SK-N-SH treated with all-trans-retinoic acid at 6 μM for 48 hours (cell line): ENCODE measurements at places on chromosomes 1 and 21.

DNA sequence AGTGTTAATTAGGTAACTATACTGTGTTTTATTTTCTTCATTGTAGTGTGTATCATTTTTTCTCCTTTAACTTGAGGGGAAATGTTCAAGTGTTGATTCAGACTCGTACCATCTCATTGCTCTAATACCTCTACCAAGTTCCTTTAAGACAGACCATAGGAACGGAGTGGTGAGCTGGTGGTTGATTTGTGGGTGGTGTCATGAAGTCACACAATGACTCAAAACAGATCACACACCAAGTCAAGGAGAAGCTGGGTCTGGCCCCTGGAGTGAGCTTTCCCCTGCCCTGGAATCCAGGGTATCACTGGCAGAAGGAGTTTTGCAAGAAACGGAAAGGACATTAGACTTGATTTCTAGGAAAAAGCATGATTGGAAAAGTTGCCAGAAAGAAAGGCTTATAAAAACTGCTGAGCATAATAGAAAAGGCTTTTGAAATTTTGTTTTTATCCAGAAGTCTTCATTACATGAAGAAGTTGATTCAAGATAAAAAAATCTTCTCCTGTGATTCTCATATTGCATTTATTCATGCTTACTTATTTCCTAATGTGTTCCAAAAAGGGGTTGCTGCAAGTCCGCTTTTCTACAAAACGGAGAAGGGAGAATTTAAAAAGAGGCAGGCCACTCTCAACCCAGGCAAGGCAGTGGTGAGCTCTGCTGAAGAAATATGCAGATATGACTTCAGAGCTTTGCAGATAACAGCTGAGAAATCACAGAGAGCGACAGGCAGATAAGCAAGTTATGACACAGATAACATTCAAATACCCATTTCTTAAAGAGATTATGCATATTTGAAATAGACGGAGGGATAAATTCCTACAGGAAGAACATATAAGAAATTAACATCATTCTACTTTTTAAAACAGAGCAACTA, 79.7 kb downstream of the TBX19 start:
- no peak; the same call in 2 of the 3 replicates for ATAC-seq

GRCh38 chr1:209383422-209383821, 200.1 kb upstream of the CAMK1G start:
- peak; percentile 22; the same call in 2 of the 3 replicates for ATAC-seq

GRCh38 chr1:154972517-154973343, 1.8 kb upstream of the CKS1B start:
- peak; percentile 36 for ATAC-seq

DNA sequence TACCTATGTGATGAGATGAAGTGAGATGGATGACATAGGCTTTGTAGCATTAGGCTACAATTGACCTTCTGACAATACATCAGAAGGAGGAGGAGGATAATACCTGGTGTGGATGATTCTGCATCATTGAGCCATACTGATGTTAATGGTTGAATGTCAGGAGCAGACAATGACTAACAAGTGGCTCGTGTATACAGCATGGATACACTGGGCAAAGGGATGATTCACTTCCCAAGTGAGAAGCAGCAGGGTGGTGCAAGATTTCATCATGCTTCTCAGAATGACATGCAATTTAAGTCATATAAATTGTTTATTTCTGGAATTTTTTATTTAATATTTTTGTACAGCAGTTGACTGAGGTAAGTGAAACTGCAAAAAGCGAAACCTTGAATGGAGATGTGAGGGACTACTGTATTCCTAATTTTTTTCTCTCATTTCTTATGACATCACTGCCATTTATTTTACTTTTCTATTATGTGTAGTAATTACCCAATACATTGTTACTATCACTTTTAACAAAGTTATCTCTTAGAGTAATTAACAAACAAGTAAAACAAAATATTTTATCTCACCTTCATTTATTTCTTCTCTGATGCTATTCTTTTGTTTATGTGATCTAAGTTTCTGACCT, 34.4 kb upstream of the COP1 start:
- no peak for ATAC-seq

GRCh38 chr1:2525920-2526823, at the start of gene PANK4:
PANK4 (minus strand) TSS chr1:2526596; CDS start chr1:2526587, 9 bp downstream.
- ATAC-seq, result peak; percentile 97

DNA sequence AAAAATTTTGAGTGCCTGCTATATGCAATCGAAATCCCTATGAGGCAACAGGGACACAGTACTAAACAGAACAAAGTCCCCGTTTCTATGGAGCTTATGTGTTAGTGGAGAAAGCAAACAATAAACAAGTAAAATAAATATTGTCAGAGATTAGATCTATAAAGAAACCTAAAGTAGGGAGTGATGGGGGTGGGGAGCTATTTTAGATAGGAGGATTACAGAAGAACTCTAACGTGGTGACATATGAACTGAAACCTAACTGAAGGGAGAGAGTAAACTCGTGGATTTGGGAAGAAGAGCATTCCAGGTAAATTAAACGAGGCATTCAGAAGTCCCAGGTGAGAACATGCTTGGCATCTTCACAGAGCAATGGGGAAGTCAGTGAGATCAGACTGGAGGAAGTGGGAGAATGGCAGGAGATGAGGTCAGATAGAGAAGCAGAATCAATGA, 154.5 kb downstream of the DENND1B start:
- ATAC-seq, result no peak

DNA sequence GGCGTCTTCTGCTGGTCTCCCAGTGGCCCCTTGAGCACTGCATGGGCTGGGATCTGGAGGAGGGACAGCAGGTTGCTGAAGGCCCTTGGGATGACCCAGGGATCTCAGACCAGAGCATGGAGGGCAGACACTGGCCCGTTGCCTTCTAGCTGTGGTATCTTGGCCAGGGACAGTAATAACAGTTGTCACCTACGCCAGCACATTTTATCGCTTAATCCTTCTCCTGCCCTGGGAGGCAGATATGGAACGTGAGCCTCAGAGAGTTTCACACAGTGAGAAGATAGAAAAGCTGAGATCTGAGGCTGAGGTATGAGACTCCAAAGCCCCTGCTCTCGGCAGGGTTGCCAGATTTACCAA, 40.1 kb upstream of the RD3 start:
- no peak for ATAC-seq

DNA sequence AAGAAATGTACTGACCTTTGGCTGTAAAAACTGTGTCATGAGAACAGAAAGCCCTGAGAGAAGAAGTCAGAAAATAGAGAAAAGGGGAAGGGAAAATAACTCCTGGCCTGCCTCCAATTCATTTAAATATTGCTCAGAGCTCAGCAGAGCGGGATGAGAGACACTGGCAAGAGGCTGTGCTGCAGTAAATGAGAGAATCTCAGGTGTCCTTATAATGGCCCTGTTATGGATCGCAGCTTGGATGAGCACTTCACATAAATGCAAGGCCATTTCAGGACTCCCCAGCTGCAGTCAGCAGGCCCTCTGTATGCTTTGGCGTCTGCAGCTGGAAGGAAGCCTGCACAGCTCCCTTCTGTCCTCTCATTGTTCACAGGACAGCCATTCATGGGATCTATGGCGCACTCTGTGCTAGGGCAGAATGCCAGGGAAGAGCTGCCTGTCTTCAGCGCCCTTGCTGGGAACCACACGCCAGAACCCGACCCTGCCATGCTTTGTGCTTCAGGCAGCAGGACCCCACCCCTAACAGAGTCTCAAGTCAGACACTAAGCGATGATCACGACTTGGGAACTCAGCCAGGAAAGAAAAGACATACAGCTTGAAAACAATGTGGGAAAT, 20.7 kb upstream of the ABCB10 start:
- peak; percentile 82 for ATAC-seq

- no peak for ATAC-seq
Measured at GRCh38 chr1:197685785-197686184, 89.5 kb downstream of the DENND1B start.

- no peak for ATAC-seq
Measured at GRCh38 chr1:34057347-34058130, 107.5 kb downstream of the CSMD2 start.

- ATAC-seq, result peak; percentile 59
Measured at GRCh38 chr1:54310439-54311328, 95.5 kb downstream of the SSBP3 start.

DNA sequence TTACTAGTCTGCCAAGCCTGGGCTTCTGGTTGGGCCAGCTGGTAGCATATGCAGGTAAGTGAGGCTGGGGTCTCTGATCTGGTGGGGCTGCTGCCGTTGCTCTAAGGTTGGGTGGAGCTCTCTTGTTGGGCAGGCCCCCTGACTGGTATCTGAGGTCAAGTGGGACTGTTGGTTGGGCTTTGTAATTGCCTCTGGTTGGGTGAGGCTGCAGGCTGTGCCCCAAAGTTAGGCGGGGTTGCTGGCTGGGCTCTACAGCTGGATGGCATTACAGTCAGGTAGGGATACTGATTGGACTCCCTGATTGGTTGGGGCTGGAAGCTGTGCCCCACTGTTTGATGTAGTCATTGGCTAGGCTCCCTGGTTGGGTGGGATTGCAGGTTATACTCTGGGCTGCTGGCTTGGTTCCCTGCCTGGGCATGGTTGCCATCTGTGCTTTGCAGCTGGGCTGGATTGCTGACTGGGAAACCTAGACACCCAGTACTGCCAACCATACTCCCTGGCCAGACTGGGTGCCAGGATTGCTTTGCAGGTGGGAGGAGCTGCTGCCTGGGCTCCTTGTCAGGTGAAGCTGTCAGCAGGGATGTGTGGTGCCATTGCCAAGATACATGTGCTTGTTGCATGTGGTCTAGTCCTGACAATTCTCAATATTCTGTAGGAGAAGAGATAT, 130.5 kb downstream of the RABGAP1L start:
- no peak for ATAC-seq

- no peak; the same call in 2 of the 3 replicates for ATAC-seq
Measured at GRCh38 chr1:26320896-26321295, 3.1 kb downstream of the CD52 start.

- no peak for ATAC-seq
Measured at GRCh38 chr1:59054172-59054571, 242.7 kb upstream of the FGGY start.

DNA sequence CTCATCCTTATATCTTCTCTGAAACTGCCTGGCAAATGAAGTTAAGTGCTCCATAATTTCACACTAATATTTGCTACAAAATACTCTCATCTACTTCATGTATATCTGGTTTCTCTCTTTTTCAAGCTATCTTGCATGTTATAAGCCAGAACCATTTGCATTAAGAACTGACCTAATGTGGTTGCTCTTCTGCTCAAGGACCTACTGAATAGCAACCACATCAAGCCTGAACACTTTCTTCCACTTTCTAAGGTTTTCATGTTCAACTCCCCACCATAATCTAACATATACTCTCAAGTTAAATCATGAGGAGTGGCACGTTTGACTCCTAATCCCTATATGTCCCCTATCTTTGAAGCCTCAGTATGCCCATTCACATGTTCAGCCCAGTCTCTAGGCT, 27.2 kb downstream of the RGS1 start:
- no peak for ATAC-seq

DNA sequence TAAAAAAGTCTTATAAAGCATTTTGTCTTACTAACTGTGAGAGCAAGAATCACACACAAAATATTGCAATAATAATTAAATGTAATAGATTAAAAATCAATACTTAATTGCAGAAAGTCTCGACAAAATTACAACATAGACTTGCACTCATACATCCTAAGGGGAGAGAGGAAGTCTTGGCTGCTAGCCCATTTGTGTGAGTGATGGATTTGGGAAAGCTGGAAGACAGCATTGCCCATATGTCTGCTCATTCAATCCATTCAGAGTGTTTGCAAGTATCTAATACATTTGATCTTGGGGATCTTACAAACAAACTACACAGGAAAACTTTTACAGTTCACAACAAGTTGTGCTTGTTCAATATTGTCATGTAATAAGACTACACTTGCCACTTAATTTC, 140.5 kb downstream of the COL11A1 start:
- no peak for ATAC-seq

DNA sequence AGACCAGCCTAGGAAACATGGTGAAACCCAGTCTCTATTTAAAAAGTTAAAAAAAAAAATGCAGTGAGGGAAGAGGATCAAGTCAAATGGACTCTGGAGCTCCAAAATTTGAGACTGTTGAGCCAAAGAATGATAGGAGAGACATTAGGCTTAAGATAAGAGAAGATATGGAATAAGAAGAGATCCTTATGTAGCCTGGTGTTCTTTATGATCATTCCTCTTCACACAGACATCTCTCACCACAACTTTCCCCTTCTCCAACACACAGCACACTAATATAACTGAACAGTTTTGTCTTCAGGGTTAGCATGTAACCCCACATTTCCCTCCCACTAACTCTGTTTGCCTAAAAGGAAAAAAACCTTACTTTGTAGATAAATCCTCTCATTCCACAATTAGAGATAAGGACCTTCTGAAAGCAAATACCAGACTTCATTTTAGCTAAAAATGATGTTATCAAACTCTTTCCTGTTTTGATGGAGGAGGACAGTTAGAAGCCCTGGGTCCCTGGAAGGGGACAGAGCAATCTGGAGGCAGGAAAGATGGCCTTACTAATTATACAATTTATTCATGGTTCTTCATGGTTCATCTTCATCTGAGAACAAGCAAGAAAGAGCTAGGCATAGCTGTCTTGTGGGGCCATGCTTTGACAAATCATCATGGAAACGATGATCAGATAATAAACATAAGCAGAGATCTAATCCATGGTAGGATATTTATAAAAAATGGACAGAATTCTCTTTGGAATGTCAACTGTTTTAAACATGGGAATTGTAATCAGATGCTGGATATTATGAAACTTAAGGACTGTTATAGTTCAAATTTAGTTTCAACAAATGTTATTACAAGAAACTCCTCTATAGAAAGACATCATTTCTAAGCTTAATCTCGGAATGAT, 96.7 kb upstream of the S1PR1 start:
- ATAC-seq, result no peak
